ENCODE measurements at places on chromosomes 5 and 9.

DNA sequence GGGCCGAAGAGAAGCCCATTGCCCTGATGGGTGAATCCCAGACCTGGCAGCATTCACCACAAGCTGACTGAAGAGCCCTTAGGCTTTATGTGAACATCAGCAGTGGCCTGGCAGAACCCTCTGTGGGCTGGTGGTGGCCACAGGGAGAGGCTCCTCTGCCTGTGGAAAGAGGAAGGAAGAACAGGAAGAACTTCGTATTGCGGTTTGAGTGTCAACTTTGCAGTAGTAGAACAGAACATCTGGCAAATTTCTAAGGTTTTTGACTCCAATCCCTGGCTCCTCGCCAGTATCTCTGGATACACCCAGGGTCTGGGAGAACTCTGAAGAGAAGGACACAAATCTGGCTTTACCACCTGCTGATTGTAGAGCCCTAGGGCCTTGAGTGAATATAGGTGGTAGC lies 356.4 kb upstream of the GRAMD2B start:
- DNase-seq: no peak

GRCh38 chr5:86688406-86688805 lies 70.7 kb downstream of the COX7C start:
- no peak for DNase-seq

- no peak for DNase-seq
Measured at GRCh38 chr5:137254119-137255090, 244.7 kb downstream of the SPOCK1 start.

DNA sequence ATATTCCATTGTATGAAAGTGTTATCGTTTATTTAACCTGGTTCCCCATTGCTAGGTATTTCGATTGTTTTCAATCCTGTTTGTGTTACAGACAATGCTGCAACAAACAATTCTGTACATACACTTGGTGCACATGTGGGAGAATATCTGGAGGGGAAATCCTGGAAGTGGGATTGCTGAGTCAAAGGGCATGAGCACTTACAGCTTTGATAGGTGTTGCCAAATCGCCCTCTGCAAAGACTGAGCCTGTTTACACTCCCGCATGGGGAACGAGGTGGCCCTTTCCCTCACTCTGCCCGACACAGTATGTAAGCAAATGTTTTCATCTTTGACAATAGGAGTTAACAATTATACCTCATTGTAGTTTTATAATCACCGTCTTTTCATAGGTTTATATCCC lies 66.2 kb downstream of the PDE6A start:
- DNase-seq: no peak

- no peak for DNase-seq
Measured at GRCh38 chr9:127878001-127878651, 651 bp upstream of the AK1 start.

DNA sequence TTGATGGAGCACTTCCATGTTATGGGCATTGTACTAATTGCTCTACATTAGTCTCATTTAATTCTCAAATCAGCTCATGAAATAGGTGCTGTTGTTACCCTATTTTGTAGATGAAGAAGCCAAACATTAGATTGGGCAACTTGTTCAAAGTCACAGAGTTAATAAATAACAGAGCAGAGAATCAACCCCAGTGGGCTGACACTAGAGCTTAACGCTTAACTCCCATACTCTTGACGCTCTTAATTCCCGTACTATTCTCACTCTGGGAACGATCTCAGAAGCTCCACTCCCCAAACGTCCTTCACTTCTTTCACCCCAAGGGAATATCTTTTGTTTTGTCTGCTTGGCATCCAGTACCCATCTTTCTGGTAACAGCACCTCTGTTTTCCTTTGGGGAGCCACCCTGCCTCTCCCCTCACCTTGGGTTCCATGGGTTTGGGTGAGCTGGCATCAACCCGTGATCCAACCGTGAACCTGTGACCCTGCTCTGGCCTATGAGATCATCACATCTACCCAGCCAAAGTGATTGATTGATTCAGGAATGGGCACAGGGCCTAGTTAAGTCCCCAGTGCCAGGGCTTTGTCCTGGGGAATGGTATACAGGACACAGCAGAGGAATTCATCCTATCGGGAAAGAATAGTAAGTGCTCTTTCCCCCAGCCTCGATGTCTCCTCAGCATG lies 169.2 kb downstream of the NR3C1 start:
- no peak for DNase-seq

- DNase-seq: no peak
Measured at GRCh38 chr9:136625101-136626065, 37.3 kb upstream of the EGFL7 start.

DNA sequence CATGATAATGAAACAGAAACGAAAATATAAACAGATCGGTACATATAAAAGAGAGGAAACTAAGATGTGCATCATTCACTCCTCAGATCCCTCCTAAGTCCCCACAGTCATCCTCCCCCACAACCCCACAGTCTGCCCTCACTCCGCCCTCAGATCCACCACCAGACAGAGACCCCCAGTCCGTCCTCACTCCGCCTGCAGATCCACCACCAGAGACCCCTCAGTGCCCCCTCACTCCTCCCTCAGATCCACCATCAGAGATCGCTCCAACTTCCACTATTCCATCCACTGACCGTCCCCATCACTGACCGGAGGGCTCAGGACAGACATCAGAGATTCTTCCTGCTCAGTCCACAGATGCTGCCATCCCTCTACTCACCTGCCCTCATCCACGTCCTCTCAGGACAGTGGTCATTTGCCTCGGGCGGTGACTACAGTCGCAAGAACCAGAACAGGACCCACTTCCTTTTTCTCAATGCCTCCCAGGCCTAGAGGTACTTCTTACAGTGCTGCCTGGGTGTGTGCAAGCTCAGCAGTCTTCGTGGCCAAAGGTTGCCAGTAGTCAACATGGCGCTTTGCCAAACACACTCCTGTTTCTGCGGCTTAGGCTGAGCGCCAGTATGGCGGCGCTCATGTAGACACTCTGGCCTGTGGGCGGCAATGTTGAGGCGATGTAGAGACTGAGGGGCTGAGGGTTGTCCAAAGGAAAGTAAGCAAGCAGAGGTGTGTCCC lies 8.3 kb upstream of the SPATA31C1 start:
- DNase-seq: no peak

DNA sequence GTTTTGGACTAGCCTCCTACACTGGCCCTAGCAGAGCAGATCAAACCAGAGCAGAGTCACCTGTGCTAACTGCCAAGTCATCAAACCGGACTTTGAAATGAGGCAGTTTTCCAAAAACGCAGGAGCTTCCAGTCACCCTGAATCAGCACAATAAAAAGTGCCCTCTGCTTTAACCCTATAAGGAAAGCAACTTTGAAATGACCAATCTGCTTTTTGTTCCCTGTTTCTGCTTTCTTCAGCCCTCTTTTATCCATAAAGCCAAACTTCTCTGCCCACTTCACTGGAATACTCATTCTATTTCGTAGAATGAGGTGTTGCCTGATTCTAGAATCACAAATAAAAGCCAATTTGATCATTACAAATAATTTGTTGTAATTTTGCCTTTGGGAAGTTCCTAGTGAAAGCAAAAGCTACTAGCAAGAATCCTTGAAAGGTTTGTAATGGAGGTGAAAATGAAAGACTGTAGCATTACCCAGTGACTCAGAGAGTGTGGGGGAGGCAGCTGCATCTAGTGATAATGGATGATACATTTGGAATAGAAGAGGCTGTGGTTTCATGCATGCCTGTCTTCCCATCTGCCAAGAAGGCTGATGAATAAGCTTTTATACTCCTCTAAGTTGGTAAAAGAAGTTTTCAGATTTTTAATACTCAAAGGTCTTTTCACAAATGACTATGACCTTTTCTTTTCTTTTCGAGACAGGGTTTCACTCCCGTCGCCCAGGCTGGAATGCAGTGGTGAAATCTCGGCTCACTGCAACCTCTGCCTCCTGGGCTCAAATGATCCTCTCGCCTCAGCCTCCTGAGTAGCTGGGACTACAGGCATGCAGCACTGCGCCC lies 14.9 kb downstream of the SPAAR start:
- no peak for DNase-seq

DNA sequence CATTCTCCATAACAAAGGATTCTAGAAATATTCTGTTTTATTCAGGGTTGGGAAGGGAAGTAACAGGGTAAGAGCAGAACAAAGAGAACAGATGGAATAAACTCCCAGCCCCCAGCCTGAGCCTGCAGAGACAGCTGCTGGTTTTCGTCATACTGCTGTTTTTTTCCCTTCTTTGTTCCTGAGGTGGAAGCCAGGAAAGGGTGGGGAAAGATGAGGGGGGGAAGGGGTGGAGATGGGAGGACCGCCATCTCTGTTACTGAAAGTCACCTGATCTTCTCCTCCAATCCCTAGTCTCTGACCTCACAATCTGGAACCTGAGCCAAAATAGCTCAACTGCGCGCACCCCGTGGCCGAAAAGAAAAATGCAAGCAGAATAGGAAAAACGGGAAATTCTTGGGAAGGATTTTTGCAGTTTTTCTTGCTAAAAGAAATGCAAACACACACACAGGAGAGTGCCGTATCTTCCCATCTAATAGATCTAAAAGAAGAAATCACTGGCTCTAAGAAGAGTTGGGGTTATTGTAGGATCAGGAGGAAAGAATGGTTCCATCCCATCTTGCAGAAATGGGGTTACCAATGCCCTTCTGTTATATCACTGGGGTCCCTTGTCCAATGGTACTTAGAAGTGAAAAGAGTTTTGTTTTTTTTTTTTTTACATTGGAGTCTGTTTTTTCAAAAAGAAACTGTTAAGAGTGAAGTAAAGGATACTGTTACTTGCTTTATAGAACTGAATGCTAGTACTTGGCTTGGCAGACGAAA lies 57.9 kb downstream of the DIAPH1 start:
- DNase-seq: no peak

DNA sequence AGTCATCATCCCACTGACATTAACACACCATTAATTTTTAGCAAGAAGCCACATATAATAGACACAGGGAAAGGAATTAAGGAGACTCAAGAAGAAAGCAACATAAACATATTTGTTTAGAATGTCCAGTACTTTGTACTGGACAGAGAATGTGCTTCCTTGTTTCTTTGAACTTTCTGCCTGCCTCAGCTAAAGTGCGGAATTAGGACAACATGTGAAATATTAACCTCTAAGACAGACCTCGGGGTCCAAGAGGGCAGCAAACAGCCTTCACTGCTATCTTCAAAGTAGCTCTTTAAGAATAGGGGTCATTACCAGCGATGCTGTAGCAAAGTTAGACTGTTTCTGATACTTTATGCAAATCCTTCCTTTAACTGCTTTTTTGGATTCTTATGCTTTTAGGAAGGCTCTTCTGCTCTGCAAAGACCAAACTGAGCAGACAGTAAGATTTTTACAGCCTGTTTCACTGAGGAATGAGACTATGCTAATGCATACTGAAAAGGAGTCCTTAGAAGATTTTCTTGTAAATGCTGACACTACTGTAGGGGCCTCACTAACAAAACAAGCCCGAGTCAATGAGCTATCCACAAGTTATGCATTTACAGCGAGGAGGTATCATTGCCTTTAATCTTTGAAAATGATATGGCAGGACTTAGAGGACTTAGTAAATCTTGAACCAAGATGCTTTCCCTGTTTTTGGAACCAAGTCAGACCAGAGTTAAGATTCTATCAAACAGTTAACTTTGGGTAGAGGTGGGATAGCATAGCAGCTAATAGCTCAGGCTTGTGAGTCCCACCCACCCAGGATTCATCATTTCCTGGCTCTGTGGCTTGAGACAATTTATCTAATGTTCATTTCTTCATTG lies 23.8 kb downstream of the DAB2 start:
- DNase-seq: no peak

GRCh38 chr5:32317041-32317440 lies 4.3 kb upstream of the MTMR12 start:
- DNase-seq: no peak

- no peak for DNase-seq
Measured at GRCh38 chr5:7348168-7348854, 47.6 kb upstream of the ADCY2 start.

- DNase-seq: no peak
Measured at GRCh38 chr9:20139763-20140290, 351.0 kb upstream of the SLC24A2 start.

GRCh38 chr5:167587772-167588437 lies 703.5 kb upstream of the WWC1 start:
- no peak for DNase-seq

- no peak for DNase-seq
Measured at GRCh38 chr9:123090198-123090896, 56.9 kb downstream of the GPR21 start.

DNA sequence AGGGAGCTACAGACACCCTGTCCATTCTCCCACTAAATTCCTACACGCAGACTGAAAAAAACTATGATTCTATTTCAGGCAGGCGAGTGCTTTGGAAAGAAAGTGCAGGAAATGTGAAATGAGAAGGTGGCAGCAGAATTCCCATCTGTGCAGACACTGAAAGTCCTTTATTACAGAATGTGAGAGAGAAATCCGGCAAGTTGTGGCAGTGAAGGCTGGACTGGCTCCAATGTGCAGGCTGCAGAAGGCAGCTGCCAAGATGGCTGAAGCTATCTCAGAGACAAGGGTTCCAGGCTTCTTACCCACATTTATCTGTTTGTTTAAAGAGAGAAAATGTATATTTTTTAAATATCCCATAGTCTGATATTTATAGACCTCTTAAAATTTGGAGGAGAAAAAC lies 161.8 kb upstream of the VLDLR start:
- no peak for DNase-seq

- no peak for DNase-seq
Measured at GRCh38 chr5:59221769-59222168, 638.9 kb downstream of the RAB3C start.

DNA sequence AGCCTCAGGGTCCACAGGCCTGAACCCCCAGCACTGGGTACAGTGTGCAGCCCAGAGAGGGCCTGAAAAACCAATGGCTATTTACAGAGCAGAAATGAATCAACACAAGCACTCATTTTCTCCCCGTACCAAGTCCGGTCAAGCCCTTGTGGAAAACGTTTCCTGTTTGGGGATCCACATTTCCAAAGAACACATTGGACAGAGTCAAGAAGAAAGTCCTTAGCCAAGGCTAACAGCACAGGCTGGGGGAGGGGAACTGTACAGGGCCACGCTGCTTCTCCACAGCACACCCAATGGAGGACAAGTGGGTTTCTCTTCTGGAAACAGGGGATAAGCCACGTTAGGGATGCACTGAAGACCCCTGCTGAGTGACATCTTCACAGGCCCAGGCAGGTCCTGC lies 62.3 kb downstream of the NSUN2 start:
- DNase-seq: no peak

DNA sequence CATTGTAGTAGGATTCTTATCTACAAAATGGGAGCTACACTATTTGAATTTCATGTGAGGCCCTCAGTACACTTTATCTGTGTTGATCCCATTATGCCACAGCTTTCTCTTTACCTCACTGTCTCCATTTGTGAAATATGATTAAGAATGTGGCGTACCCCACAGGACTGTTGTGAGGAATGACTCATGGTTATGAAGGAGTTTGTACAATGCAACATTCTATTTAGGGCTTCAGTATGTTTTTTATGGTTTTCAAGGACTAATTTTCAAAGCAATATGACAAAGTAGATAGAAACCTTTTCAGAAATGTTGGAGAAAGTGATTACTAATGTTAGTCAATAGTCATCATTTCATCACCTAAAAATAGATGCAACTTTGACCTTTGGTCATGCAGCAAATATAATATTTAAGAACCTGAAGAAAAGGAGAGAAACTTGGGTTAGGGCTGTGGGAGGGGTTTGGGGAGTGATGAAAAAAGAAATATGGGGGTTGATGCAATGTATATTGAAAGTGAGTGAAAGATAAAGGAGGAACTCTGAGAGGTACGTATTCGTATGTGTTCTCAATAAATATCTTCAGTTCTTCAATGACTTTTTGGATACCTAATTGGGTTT lies 53.7 kb upstream of the PIP5K1B start:
- no peak for DNase-seq
